ENCODE measurements at places on chromosomes 11 and 22.

GRCh38 chr11:77557553-77557952, 32.2 kb upstream of the AQP11 start:
- no peak for DNase-seq

GRCh38 chr22:21952586-21953571, at the start of gene PPM1F:
Gene PPM1F, minus strand, starts transcription at chr22:21952848. Its CDS starts 6,800 bp downstream, at chr22:21946048.
- DNase-seq, result peak; percentile 98

- peak; percentile 70 for DNase-seq
These were observed 19.0 kb upstream of the E2F8 start for GRCh38 chr11:19259487-19260345.

DNA sequence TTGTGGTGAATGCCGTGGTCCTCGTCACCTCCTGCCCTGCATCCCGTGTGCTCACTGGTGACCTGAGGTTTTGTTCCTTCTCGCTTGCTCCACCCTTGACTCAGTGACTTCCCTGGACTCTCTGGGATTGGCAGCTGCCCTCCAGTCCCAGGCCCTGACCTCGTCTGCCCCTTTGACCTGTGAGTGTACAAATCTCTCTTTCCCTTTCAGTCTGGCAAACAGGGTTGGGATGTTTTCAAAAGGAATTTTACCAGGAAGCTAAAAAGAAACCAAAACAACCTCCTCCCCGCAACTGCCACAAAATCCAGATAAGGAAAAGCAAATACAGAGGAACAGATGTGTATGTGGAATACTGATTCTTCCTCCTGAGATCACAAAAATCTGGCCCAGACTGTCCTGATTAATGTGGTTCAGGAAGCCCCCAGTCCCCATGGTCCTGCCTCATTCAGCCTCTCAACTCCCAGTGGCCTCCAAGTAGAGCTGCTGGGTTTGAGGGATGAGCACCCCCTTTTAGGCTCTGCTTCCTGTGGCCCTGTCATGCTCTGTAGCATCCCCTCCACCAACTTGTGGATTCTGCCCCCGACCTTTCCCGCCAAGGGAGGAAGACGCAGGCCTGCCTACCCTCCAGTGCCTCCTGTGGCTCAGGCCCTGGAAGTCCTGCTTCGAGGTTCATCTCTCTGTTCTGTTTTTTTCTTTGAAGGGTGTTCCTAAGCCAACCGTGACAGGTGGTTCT, 15.2 kb downstream of the ROBO4 start:
- DNase-seq, result no peak

DNA sequence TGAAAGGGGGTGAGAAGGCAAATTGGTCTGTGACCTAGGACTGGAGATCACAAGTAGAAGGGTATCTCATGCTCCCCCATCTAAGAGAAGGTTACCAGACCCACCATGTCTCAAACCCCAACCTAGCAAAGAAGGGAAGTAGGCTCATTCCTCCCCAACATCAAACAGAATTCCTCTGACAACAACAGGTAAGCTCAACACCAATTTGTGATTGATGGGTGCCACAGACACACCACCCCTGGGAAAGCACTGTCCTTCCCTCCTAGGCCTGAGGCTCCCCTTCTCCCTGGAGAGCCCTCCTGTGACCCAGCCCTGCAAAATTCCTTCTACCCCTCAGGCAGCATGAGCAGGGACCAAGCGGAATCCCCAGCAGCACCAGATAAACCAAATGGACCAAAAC, 154.3 kb downstream of the BUD13 start:
- DNase-seq, result no peak

DNA sequence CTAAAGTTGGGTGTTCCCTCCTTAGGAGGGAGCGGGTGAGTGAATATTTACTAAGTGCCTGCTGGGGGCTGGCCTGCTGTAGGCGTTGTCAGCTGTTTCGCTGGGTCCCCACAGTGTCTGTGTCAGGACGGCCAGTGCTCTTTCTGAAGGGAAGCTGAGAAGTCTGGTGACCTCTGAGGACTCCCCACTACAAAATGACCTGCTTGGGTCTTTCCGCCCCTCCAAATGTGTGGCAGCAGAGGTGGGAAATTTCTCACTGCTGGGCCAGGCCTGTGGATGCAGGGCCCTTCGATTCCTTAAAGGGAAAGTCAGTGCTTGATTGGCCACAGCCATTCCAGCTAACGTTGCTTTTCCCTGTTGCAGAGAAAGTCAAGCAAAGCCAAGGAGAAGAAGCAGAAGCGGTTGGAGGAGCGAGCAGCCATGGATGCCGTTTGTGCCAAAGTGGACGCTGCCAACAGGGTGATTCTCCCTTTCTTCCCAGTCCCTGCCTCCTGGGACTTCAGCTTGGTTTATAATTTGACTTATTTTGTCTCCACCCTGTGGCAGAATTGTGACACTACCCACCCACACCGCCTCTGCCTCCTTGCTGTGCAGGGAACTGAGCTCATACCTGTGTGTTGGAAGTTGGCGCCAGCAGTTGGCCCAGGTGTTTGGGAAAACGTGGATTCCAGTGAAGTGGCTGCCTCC, 6.8 kb downstream of the NAA40 start:
- DNase-seq, result no peak

DNA sequence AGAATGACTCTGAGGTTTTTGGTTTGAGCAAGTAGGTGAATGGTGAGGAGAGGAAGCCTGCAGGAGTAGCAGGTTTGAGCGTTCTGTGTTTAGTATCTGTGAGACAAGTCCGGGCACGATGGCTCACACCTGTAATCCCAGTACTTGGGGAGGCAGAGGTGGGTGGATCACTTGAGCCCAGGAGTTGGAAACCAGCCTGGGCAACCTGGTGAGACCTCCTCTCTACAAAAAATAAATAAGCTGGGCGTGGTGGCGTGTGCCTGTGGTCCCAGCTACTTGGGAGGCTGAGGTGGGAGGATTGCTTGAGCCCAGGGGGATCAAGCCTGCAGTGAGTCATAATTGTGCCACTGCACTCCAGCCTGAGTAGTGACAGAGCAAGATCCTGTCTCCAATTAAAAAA, 9.7 kb upstream of the CENATAC start:
- no peak for DNase-seq

GRCh38 chr22:23156286-23156685, 11.0 kb downstream of the RAB36 start:
- no peak for DNase-seq

- DNase-seq, result no peak
These were observed 3.0 kb upstream of the GTSE1 start for GRCh38 chr22:46293577-46294260.

DNA sequence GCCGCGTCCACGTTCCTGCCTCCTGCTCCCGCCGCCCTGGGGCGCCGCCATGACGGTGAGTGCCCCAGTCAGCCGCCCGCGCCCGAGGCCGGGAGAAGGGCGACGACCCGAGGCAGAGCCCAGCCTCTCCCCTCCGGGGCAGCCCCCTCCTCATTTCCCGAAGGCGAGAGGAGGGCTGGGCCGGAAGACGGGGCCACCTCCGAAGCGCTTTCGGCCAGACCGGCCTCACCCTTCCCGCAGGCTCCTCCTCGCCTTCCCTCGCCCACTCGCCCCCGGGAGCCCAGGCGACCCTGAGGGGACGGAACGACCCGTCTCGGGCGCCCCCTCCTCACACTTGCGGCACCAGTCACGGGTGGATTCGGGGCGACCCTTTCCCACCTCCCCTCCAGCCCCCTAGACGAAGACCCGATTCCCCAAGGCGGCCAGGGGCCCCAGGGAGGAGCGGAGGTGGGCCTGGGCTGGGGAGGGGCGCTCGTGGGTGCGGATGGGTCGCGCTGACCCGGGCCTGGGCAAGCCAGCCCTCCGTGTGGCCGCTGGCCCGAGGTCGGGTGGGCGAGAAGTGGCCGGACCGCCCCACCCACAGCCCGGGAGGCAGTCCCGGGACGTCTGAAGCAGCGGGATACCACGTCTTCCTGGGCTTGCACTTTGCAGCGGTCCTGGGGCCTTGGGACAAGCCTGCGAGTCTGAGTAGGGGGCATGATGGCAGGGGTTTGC, 49.7 kb downstream of the TRIOBP start:
- DNase-seq, result peak; percentile 56

- no peak for DNase-seq
These were observed 27.8 kb downstream of the KCNQ1 start for GRCh38 chr11:2472428-2473186.

DNA sequence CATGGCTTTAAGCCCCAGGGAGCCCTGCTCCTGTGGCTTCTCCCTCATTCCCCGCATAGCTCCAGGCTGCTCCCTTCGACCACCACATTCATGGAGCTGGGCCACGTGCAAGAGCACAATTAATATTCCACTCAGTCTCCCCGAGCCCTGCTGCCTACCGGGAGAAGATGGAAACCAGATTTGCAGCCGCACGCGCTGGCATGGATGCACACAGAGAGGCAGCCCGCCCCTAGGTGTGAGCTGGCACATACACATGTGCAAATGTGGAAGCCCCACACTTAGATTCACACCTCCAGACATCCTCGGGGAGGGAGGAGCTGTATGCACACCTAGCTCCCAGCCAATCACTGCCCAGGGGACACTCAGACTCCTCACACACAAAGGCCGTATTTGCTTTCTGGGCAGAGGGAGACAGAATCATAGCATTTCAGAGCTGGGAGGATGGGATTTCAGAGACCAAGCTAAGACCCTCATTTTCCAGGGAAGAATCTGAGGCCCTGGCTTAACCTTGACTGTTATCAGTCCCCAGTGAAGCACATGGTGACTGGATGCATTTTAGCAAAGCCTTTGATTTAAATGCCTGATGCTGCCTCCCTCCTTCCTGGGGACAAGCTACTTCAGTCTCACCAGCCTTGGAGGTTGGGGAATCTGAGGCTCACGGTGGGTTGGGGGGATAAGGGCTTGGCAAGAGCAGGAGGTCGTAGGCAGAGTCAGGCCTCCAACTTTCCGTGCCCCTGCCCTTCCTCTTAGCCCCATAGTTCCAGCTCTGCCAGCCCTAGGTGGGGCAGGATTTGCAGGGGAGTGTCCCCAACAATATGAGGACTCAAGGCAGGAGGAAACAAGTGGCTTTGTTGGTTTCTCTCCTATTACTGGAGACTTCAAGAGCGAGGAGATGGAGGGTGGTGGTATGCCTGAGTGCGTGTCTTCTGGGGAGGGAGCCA, 5.3 kb upstream of the CREB3L1 start:
- DNase-seq, result no peak

GRCh38 chr22:46256358-46256958, 6.4 kb upstream of the CDPF1 start:
- DNase-seq, result no peak

GRCh38 chr11:69662021-69662698, 13.0 kb downstream of the LTO1 start:
- no peak for DNase-seq

GRCh38 chr11:45848654-45849081, 1.4 kb downstream of the CRY2 start:
- DNase-seq, result no peak

GRCh38 chr11:31493235-31493634, 16.2 kb downstream of the IMMP1L start:
- no peak for DNase-seq

DNA sequence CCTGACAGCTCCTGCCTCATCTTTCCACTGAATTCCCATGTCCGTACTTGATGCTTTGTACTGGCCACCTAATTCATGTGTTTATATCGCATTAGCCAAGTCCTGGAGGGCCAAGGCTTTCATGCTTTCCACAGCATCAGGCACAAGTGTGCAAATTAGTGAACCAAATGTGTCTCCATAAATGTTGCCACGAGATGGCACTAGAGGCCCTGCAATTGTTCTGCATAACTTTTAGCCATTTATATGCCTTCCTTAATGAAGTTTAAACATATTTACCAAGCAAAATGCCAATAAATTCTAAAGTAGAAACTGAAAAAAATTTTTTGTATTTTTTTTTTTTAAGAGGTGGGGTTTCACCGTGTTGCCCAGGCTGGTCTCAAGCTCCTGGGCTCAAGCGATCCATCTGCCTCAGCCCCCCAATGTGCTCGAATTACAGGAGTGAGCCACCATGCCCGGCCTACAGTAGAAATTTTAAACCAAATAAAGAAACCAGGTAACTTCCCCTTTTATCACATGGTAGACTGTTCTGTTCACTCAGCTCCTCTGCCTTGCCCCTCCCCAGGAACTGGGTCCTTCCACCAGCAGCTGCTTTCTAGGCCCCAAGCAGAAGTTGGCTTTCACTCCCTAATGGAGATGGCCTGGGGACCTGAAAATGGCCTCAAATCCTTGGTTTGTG, 20.8 kb upstream of the IL18BP start:
- no peak for DNase-seq
